ENCODE measurements at places on chromosomes 7 and 10. TPM values are rescaled to one million over a fixed set of nuclear protein-coding genes. Genes with fewer than 3 reads are reported as not detected.

The ACTR3C gene
- 2.0 TPM for total RNA-seq

The CTTNBP2 gene
- 16.3 TPM for total RNA-seq

The CYP3A4 gene
- not detected for total RNA-seq

The ECHDC3 gene
- total RNA-seq: 6.8 TPM

The WBP1L gene
- total RNA-seq: 26.5 TPM

The PSAP gene
- total RNA-seq: 1,004 TPM

The CALML3 gene
- total RNA-seq: not detected

The SPDYE8 gene
- not detected for total RNA-seq

Data from bronchial smooth muscle cell (primary cell).